CD4-positive, CD25-positive, alpha-beta regulatory T cell (primary cell): ENCODE measurements at places on chromosomes 5 and 9. TPM values are rescaled to one million over a fixed set of nuclear protein-coding genes. Genes with fewer than 3 reads are reported as not detected.

The HSD17B4 gene
- total RNA-seq, result 31.5 TPM

The LCN12 gene
- total RNA-seq, result 1.4 TPM

The YIPF5 gene
- total RNA-seq, result 45.4 TPM

The COL27A1 gene
- 0.30 TPM for total RNA-seq

The TPM2 gene
- total RNA-seq, result 38.8 TPM

The PAEP gene
- not detected for total RNA-seq

The TEX48 gene
- not detected for total RNA-seq

The HAVCR2 gene
- 5.0 TPM for total RNA-seq

The ASPN gene
- total RNA-seq, result not detected

- DNase-seq, result no peak
These were observed 21.4 kb downstream of the PJA2 start for GRCh38 chr5:109388407-109388806.

DNA sequence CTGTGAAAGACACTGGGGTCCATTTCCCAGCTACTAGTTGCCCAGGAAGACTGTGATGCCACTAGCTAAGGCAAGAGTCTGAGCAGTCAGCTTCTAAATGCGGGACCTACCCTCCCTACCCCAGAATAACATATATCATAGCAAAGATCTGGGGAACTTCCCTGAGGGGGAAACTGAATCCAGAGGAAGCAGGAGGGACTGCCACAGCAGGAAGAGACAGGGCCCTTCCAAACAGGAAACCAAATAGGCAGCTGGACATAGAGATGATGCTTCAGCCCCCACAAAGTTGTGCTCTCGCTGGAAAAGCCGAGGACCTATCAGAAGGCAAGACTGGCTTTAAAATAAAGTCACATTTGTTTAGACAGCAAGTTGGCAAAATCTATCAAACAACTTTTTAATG is 51.1 kb downstream of the KLHL3 start:
- DNase-seq, result no peak

DNA sequence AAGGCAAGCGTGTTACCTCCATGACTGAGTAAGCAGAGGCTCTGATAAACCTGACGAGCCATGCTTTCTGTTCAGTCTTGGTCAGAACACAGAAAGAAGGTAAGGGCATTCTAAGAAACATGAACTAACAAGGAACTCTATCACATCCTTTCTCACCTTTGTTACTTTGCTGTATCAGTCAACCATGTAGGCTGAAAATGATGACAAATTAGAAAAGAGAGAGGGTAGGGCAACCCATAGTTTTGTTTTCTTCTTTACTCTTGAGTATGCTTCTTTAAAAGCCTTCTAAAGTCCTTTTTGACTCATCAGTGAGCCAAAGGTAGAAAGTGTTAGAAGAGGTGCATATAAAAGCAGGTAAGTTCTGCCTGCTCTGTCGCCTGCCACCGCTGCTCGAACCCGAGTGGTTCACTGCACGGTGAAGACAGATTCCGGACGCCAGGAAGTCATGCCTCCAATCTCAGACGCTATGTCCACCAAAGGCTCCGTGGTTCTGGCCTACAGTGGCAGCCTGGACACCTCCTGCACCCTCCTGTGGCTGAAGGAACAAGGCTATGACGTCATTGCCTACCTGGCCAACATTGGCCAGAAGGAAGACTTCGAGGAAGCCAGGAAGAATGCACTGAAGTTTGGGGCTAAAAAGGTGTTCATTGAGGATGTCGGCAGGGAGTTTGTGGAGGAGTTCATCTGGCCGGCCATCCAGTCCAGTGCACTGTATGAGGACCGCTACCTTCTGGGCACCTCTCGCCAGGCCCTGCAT is 298.4 kb downstream of the NDUFS4 start:
- DNase-seq, result no peak

- DNase-seq, result no peak
These were observed 3.0 kb upstream of the PCDH1 start for GRCh38 chr5:141880961-141881801.

DNA sequence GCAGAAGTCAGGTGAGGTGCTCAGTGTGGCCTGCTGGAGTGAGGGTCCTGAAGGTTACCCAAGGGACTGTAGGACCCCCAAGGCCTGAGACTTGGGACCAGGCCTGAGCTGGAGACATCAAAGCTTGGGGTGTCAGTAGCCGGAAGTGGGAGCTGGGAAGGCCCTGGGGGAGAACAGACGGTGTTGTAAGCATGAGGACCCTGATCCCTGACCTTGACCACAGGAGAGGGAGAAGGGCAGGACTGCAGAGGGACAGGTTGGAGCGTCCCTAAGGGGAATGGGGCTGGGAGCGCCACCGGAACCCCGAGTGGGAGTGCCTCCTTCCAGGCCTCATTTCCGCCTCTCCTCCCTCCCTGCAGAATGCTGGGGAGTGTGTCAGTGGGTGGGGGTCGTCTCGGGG is 533 bp downstream of the TTC16 start:
- no peak for DNase-seq

DNA sequence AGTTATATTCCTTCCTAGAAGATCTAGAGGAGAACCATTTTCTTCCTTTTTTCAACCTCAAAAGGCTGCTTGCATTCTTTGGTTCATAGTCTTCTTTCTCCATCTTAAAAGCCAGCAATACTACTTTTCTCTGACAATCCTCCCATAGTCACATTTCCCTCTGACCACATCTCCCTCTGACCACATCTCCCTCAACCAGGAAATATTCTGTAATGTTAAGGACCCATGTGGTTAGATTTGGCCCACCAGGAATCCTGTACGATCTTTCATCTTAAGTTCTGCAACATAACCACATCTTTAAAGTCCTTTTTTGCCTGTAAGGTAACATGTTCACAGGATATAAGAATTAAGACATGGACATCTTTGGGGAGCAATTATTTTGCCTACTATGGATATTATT is 179.4 kb upstream of the SPEF2 start:
- DNase-seq, result no peak

- no peak for DNase-seq
These were observed 84.9 kb downstream of the ZNF608 start for GRCh38 chr5:124661317-124662141.

DNA sequence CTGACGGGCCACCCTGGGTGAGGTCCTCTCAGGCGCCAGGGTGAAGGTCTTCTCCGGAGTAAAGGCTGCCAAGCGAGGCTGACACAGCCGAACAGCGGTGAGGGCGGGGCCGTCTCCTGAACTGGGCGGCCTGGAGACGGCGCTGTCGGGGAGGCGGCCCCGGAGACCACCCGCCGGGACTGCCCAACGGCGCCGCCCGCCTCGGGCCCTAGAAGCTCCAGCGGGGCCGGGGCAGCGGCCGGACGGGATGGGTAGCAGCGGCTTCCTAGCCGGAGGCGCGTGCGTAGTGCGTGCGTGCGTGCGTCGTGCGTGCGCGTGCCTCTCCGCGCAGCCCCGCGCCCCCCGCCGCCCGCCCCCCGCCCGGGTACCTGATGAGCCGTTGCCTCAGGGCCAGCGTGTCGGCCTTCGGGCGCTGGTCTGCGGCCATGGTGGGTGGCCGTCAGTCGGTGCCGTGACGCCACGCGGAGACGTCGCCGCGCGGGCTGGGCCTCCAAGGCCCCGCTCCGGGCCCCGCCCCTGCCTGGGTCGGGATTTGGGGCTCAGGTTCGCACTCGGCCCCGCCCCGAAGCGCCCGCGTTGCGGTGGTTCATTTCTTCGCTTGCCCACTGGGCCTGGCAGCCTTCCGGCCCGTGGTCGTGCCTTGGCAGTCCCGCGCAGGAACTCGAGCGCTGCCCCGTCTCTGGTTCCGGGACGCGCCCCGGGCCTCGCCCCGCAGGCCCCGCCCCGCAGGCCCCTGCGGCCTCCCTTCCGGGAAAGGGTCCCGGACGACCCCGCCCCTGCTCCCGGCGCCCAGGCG is at the start of gene PHYKPL:
Gene PHYKPL, minus strand, starts transcription at position 679 of the 796 bp plus-strand sequence. Its CDS starts 252 bp downstream, at position 427.
- peak; percentile 66 for DNase-seq

DNA sequence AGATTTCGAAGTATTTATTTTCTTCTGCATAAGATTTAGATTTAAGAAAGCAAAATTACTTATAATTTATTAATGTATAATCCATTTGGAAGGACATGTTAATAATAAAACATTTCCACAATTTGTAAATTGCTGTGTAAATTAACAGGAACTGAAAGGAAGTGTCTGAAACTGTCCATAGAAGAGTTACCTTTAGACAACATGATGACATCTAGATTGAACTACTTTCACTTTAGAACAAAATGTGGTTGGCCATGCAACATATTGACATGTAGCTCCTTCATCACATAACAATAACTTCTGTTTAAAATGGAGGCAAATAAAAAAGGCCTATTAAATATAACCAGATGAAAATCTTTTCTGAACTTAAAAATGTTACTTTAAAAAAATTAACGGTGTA is 1849.5 kb upstream of the ACO1 start:
- no peak for DNase-seq

GRCh38 chr5:68884144-68884754 is 209.6 kb upstream of the SLC30A5 start:
- no peak for DNase-seq

DNA sequence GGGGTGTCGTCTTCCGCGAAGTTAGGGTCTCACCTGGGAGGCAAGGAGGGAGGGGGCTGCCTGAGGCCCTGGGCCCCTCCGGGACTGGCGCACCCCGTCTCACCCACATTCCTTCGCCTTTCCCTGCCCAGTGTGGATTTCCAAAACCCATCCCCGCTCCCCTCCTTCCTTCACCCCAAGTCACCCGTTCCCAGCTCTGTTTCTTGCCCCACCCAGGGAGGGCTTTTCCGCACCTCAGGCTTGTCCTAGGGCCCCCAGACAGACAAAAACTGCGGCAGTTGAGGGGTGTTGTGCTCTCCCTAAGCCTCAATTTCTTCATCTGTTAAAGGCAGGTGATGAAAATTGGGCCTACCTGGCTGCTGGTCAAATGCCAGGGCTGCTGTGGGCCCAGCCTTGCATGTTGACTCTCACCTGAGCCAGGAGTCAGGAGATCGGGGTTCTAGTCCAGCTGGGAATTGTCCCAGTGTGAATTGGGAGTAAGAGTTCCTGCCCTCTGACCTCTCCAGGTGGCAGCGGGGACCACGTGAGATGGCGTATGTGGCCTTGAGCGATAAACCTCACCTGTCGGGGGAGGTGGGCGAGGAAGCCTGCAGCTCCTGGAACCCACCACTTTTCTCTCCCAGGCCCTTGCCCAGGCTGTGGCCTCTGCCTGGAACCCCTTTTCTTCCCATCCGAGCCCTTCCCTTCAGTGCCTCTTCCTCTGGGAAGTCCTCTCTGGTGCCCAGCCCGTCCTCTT is 143.4 kb upstream of the IER5L start:
- DNase-seq, result no peak

DNA sequence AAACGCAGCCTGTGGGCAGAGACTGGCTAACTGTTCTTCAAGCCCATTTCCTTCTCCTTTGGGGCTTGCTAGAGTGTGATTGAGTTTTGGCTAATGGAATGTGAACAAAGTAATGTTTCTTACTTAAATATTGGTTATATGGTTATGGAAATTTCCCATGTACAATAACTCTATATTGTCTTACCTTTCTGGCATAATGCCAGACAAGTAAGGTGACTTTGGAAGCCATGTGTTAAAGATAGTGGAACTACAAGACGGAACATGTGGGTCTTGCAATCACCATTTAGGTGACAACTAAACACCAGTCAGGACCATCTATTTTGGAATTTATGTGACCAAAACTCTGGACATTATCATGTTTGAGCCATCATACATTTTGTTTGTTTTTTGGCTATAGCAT is 260.2 kb downstream of the CCDC171 start:
- DNase-seq, result no peak

DNA sequence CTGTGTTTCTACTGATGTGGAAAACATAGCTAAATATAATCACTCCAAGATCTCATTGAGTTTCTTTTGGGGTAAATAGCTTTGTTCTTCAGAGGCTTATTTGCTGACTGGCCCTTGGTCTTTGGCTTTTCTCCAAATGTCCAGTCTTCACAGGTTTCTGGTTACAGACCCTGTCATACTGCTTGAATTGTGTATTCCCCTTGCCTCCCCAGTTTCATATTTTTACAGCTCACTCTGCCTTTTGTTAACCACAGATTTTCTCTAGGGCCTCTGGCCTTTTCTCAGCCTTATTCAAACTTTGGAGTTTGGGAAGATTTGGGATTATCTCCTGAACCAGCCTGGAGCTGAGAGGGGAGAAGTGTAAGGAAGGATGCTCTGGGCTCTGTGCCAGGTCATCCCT is 23.9 kb downstream of the ISOC1 start:
- DNase-seq, result no peak

- no peak for DNase-seq
These were observed 72.6 kb downstream of the MYO10 start for GRCh38 chr5:16863469-16863946.

DNA sequence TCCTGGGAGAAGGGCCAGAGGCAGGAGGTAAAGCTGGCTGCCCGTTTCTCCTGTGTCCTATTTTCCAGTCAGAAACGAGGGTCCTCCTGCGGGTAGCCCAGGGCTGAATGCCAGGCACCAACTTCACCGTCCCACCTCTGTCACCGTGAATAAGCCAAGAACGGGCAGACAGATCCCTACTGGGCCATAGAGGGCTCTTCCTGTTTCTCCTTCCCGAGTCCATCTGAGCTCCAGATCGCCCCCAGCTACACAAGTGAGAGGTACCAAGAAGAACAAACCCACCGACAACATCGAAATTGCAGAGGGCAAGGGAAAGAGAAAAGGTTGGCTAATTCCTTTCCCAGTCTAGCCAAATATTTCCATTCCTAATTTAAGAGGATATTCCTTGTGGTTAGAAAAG is 93.7 kb downstream of the SPOCK1 start:
- DNase-seq, result no peak

DNA sequence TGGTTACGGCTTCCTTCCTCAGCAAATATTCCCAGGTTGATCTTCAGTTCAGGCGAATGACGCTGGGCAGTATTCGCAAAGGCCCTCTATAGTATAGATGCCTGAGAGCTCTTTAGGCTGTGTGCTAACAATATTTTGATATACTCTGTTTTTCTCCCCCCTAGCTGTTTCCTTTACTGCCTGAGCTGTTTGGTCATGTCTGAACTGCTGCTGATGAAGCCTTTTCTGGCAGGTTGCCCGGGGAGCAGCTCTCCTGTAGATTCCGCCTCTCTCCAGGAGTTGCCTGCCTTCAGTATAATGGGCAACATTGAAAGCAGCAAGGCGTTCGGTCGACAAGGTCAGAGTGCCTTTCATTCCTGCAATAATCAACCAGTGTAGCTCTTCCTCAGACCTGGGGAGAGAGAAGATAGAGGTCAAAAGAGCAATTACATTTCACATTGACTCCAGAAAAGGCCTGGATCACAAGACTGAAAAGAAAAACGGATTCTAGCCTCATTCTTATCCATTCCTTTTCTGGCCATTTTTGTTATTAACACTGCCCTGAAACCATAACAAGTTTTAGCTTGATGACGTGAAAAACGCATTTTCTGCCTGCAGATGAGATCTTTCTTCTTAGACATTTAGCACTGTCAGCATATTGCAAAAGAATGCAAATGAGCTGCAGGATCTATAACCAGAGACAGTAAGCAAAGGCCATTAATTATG is 60.1 kb upstream of the ZNF608 start:
- DNase-seq, result no peak
